Inflammatory macrophage treated with lipopolysaccharide for 1 hour (primary cell): ENCODE measurements at places on chromosomes 11 and 22.

DNA sequence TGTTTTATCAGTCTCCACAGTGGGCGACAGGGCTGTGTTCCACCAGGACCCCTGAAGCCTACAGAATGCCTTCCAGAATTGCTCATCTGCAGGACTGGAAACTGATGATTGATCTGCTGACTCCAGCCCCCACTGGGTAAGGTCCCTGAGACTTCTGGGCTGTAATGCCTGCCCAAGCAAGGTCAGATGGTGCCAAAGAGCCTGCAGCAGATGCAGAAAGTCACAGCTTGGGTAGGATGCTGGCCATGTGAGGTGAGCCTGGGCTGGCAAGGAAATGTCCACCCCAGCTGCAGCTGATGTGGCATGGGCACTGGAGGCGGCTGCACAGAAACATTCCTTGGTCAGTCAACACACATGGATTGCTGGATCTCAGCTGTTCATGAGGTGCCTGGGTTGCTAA lies 30.9 kb downstream of the LRRC32 start:
- no peak for DNase-seq

DNA sequence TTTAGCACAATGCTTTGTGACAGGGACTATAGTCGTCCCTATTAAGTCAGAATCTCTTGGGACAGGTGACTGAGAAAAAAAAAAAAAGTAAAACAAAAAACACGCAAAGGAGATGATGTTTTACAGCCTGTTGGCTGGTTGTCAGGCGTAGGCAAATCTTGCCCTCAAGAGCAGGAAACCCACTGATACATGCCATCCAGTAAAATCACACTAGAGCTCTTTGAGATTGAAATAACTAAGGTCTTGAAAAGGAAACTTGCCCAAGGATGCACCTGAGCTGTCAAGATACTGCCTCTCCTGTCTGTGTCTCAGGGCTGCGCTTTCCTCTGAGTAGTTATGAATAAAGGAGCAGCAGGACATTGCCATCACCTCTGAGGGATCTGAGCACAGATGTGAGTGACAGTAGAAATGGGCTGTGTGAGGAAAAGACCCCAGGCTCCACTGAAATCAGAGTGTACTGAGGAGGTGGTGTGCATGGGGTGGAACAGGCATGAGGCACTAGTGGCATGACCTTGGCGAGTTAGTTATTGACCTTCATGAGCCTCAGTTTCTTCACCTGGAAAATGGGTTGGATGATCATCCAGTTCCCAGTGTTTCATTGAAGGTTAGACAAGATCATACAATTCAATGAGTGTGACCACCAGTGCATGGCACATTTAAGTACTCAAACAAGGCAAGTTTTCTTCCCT lies 23.3 kb downstream of the MICAL2 start:
- no peak for DNase-seq

- DNase-seq = no peak
Measured at GRCh38 chr11:119266063-119266462, 50.9 kb downstream of the MCAM start.

DNA sequence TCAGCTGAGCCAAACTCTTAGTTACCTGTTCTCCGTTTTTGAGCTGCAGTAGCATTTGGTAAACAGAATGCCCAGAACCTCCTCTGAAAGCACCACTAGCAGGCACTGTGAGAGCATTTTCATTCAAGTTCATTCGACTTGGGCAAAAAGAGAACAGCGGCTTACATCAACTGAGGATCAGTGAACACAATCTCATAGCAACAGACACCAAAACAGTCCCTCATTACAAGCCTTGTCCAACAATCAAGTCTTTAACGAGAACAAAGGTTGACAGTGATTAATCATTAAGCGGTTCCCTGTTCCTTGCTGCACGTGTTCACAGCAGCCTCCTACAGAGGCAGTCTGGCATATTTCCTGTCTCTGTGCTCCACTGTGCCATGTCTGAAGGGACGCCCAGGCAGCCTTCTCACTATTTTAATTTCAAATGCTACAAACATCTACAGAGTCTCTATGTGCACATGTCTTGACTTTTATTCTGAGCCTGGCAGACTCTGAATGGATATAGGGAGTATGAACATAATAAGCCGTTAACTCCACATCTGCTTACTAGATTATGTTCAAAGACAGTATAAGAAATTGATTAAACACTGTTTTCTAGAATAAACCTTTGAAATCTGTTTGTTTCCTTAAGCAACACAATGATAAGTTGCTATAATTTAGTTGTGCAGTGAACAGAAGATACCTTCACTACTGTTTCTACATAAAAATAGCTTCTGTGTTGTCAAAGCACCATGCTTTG lies 88.3 kb upstream of the MTMR2 start:
- DNase-seq = peak; percentile 66

- no peak for DNase-seq
Measured at GRCh38 chr22:46959369-46959768, 196.9 kb downstream of the TBC1D22A start.

DNA sequence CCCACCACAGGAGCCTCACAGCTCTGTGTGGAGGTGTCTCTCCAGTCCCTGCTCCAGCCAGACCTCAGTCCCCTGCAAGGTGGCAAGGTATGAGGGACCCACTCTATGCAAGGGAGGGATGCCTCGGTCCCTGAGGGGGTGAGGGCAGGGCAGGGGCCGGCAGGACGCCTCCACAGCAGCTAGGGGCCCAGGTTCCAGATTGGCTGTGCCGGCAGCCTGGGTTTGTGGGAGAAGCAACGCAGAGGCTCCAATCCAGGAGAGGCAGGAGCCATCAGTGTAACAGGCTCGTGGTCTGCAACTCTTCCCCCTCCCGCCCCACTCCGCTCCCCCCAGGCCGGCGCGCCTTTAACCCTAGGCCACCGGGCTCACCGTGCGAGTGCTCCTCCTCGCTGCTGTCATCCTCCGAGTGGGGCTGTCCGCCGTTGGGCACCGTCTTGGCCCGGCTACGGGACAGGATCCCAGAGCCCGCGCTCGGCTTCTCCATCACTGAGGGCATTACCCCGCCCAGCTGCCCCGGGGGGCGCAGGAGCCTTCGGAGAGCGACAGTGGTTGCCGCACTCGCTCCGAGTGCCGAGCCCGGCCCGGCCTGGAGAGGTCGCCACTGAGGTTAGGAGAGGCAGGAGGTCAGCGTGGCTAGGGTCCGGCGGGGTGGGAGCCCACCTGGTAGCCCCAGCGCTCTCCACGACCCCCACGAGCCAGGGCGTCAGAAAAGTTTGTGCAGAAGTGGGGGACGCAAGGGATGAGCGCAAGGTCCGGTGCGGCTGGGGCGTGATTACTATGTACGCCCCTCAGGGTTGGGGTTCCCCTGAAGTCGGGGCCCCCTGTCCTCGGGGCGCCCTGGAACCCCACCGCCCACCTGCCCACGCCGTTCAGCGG lies 765 bp downstream of the RCOR2 start:
- DNase-seq = no peak

GRCh38 chr11:18285841-18286240 lies 19.8 kb downstream of the SAA1 start:
- no peak for DNase-seq

DNA sequence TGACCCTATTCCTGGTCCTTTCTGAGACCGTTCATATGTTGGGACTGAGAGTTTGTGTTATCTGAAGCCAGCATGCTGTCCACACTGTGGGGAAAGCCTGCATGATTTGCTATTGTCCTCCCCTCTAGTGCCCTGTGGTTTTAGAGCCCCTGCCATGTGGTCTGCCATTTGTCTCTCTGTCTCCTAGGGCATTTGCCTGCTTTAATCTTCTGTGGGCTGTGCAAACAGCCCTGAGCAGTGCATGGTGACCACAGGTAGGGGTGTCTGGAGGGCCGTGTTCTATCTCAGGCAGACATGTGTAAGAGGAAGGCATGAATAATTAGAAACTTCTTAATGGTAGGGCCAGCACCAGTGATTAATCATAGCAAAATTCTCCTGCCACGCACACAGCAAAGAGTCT lies 23.0 kb downstream of the AMPD3 start:
- no peak for DNase-seq

DNA sequence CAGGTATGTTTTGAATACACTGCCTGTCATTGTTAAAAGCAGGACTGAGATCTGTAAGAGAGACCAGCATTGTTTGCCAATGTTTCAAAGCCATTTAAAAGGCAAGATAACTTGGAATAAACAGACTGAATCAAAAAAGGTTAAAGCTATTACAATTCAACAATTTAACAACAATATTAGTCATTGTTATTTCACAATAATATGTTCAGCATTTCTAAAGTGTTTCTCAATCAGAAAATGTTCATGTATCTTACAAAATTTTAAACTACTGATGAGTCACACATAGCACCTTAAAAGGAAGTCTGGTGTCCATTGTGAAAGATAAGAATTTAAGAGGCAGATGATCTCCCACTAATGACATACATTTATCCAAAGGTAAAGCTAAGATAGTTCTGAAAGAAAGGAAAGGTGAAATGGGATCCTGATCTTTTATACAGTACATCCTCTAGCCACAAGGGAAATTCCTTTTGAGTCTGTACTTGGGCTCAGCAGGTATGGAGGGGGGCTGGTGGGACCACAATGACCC lies 79.7 kb downstream of the MAML2 start:
- DNase-seq = peak; percentile 92

GRCh38 chr11:13042873-13043342 lies 33.8 kb downstream of the RASSF10 start:
- no peak for DNase-seq

- no peak for DNase-seq
Measured at GRCh38 chr11:7936615-7937014, 4.9 kb downstream of the OR10A3 start.

DNA sequence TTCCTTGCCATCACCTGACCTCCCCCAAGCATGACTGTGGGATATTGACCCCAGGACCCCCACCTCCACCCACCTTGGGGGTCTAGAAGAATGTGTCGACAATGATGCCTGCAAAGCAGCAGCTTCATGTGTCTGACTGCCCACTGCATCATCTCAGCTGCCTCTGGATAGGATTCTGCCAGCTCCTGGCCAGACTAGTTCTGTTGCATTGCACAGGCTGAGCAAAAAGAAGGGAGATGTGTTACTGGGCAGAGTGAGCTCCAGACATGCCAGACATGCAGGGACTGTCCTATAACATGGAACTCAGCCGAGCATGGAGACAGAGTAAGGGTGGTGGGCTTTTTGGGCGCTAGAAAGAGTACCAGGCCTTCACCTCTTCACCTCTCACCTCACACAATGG lies 36.7 kb downstream of the FBXO7 start:
- DNase-seq = no peak

GRCh38 chr22:23000657-23001347 lies 69.5 kb upstream of the GNAZ start:
- DNase-seq = peak; percentile 75

DNA sequence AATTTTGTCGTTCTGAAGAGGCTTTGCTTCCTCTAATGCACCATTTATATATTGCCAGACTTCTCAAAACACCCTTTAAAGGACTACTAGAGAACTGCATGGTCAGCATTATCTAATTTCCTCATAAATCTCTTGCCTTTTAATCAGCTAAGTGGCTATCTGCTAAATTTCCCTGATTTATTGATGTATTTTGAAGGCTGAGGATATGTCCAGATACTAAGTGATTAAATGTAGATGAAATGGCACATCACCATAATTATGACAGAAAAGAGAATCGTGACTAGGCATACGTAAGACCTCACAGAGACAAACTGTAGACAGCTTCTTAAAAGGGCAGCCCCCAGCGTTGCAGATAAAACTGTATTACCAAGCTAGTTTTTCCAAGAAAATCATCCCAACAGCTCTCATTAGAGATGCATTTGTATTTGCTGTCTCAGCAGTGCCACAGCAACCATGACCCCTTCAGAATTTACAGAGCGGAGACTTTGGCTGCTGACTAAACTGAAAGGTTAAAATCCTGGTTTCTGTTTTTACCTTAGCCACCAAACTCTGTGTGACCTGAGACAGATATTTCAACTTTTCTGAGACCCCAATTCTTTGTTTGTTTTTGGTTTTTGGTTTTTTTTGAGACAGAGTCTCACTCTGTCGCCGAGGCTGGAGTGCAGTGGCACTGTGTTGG lies 67.1 kb upstream of the SLN start:
- no peak for DNase-seq

- DNase-seq = no peak
Measured at GRCh38 chr11:17745023-17745772, 10.6 kb downstream of the KCNC1 start.

- DNase-seq = peak; percentile 37
Measured at GRCh38 chr22:50184004-50184901, 1.5 kb upstream of the TRABD start.

GRCh38 chr22:32079130-32080089 lies 36.3 kb downstream of the SLC5A1 start:
- no peak for DNase-seq

- no peak for DNase-seq
Measured at GRCh38 chr11:87284306-87284705, 246.6 kb downstream of the TMEM135 start.

GRCh38 chr22:48045369-48045768 lies 1282.9 kb downstream of the TBC1D22A start:
- no peak for DNase-seq

- no peak for DNase-seq
Measured at GRCh38 chr22:40542821-40543540, 93.5 kb downstream of the MRTFA start.
